NCI-H2171 (cell line): ENCODE measurements at places on chromosomes 3 and 15.

GRCh38 chr3:110564674-110565073 is 506.9 kb upstream of the NECTIN3 start:
- DNase-seq: no peak

- DNase-seq: no peak
These were observed 30.2 kb downstream of the BCL2L10 start for GRCh38 chr15:52082197-52083036.

- no peak for DNase-seq
These were observed 1.2 kb downstream of the MLF1 start for GRCh38 chr3:158571969-158572765.

- no peak for DNase-seq
These were observed 15.6 kb downstream of the SENP5 start for GRCh38 chr3:196883361-196883760.

DNA sequence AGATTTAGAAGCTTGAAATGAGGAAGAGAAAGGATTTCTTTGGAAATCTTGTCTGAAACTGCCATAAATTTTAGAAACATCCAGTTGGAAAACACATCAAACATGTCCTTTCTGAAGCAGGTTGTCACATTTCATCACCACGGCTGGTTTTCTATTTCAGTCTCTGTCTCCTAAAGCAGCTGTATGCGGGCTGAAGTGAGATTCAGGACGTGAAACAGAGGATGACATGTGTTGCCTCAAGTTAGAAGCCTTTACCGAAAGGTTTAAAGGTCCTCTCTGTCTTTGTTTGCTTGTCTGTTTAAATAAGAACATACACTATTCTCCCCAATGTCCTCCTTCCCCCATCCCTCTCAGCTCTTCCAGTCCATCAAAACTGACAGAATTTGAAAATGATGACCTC is 141.9 kb downstream of the SQOR start:
- DNase-seq: no peak

- DNase-seq: no peak
These were observed 108.4 kb downstream of the SHQ1 start for GRCh38 chr3:72739531-72740466.
